ENCODE measurements at places on chromosomes 2 and 18.

DNA sequence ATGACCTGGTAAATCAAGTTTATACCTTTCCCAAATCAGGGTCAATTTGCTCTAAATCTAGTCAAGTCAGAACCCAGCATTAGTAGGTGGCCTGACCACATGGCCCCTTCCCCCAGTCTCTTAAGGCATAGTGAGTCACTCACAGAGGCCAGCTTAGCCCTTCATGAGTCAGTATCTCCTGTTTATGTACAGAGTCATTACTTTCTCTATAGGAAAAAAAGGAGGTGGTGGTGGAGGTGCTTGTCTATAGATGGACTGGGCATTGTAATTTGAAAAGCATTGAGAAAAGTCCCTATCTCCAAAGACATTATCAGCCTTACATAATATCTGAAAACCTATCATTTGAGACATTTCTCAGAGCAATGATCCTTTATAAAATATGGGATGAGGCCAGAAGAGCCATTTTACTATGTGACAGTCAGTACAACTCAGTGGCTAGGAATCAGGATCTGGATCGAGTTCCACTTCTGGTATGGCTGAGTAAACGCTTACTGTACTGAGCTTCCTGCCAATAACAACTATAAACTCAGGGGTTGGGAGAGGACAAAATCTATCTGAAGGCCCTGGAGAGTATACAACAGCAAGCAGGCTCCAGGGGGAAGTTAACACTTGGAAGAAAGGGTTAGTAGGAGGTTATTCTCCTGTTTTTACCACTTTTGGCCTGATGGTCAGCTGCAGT lies 22.5 kb upstream of the SIGLEC15 start:
- no peak for DNase-seq

GRCh38 chr2:43343573-43344304 lies 117.3 kb upstream of the ZFP36L2 start:
- DNase-seq: no peak

- DNase-seq: no peak
Measured at GRCh38 chr2:74572178-74572925, 17.8 kb downstream of the DOK1 start.

DNA sequence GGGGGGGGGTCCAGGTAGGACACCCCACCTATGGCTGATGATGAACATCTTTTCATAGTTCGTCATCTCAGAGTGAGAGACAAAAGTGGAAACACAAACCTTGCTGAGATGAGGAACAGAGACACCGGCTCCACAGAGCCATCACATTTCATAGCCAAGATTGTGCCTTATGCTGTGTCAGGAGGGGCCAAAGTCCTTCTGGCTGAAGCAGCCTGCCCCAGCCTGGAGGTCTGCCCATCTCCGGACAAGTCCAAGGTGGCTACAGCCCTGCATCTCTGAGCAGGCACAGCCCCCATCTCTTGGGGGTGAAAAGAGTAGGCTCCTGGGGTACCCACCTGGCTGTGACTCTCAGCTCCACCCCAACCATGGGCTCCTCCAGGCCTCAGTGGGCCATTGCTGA lies 70.3 kb downstream of the ZBTB7C start:
- no peak for DNase-seq

DNA sequence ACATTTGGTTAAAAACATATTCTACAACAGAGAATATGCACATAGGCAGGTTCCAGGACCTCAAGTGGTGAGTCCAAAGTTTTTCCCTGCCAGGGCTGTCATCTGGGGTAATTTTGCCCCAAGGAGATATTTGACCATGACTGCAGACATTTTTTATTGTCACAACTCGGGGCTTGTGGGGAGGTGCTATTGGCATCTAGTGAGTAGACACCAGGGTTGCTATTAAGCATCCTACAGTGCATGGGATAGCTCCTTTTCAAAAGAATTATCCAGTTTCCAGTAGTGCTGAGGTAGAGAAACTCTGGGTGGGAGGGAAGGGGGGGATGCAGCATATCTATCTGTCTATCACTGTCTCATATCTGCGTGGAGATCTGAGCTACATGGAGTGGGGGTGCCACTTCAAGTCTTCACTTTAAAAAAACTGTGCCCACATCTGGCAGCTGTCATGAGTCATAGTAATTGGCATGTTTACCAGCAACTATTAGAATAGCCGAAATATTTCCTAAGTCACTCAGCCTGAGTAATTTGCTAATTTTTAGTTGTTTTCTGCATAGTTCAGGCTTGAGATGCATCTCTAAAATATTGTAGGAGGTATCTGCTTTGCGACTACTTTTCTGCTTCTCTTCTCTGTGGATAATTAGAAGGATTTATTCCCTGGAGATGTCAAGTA lies 254.0 kb upstream of the RBMS1 start:
- no peak for DNase-seq

GRCh38 chr2:142629193-142629592 lies 248.3 kb upstream of the KYNU start:
- no peak for DNase-seq

DNA sequence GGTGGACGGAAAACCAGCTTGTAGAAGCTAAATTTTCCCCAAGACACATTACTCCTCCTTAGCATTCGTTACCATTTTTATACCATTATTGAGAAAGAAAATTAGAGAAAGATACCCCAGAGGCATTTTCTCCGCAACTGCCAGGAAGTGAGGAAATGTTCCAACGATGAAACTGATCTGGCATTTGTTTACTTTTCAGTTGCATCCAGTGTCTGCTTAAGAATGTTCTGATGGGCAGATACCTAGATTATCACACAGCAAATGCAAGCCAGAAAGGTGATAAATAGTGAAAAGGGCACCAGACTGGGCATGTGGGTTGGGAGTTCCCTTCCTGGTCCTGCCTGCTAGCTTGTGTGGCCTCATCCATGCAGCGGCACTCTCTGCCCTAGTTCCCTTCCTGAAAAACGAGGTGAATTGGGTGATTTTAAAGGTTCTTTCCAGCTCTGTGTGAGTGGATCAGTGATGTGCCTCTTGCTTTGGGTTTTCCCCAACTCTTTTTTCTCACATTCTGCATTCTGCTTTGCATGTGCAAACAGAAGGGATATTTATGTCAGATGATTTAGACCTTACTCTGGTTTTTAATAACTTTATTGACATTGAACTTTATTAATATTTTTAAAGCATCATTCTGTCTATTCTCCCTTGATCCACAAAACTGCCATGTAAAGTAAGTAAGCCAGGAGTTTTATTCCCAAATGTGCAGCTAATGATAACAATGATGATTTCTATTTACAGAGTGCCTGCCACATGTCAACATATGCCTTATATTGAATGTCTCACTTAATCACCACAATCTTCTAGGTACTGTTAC lies 139.6 kb downstream of the INSIG2 start:
- DNase-seq: no peak
